ENCODE measurements at places on chromosomes 7 and 10.

GRCh38 chr10:53754596-53755250, 982.1 kb upstream of the MBL2 start:
- no peak for DNase-seq

GRCh38 chr10:12733271-12733670, 268.2 kb downstream of the CCDC3 start:
- DNase-seq = no peak

DNA sequence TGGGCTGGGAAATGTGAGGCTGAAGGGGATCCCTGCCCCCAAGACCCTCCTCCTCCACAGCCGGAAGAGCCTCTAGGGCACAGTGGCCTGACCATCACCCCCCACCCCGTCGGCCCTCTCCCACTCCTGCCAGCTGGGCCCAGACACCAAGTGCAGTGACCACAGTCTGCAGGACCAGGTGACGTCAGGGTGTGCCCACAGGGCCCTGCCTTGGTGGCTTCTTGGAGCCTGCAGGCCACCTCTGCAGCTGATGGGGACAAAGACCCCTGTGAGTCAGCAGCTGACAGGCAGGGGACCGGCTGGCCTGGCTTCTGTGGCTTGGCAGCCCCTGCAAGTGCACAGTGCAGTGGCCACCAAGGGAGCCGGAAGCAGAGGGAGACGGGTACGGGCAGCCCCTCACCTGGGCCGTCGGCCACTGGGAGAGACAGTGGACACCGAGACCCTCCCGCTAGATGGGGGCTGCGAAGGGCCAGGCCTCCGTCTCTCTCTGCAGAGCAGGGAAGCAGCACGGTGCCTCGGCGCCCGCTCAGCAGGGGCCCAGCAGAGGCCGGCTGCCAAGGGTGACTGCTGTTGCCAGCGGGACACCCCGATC, 274.6 kb downstream of the ELFN1 start:
- no peak for DNase-seq

DNA sequence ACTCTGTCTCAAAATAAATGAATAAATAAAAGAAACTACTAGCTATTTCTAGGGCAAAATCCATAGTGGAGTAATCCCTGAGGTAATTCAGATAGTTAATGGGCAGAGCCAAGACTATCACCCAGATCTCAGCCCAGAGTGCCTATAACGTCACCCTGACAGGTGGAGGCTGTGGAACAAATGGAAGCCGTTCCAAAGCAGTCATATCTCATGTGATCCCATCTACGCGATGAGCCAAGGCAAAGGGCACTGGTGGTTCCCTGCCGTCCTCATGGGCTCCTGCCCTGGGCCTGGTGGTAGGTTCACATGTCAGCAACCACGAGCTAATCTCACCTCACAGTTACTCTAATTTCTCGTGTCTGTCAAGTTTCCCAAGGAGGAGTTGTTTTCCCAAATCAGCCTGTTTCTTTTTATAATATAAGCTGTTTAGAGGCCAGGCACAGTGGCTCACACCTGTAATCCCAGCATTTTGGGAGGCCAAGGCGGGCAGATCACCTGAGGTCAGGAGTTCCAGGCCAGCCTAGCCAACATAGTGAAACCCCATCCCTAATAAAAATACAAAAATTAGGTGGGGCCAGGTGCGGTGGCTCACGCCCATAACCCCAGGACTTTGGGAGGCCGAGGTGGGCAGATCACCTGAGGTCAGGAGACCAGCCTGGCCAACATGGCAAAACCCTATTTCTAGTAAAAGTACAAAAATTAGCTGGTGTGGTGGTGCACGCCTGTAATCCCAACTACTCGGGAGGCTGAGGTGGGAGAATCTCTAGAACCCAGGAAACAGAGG, 22.5 kb upstream of the ASCC1 start:
- no peak for DNase-seq

DNA sequence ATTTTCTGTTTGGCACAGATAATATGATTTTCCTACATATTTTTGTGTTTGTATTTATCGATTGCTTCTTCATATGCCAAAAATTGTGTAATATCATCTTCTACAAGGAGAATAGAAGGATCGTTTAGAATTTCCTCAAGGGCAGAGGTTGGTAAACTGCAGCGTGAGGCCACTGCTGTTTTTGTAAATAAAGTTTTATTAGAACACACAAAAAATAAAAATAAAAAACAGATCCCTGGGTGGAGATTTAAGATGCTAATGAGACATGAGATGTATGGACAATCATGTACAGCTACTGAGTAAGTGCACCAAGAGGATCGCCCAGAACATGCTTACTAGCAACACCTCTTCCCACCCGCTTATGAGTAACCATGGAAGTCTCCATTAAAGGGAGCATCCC, 9.6 kb downstream of the LYZL2 start:
- no peak for DNase-seq

DNA sequence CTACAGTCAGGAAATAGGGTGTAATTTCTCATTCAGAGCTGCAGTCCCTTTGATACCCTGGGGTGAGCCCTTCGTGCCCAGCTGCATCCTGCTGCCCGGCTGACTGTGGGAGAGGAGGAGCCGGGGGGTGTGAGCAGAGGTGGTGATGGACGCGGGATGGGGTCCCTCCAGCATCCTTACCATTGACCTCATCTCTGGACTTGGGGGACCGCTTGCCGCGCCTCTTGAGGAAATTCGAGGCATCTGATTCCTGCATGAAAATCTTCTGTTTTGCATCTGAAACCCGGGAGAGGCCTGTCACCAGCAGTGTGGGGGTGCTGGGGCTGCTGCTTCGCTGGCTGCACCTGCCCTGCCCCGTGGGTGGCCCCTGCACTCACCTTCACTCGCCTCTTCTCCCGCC, 816 bp downstream of the UCMA start:
- DNase-seq = no peak

DNA sequence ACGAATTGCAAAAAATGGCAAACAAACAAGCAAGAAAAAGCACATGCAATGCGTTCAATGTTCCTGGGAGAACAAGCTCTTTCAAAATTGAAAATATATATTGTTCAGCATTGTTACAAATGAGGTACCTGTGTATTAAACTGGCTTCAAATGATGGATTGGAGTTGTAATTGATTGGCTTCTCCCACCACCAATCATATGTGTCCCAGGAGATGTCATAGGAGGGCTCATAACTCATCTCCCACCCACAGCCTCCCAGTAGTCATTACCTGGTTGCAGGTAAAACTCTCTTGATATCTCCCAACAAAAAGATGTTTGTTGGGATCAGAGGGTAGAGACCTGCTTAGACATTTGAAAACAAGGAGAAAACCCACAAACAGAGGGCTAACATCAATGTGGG, 302.9 kb downstream of the BAMBI start:
- DNase-seq = no peak

GRCh38 chr7:2710901-2711551, 23.0 kb downstream of the AMZ1 start:
- no peak for DNase-seq

- no peak for DNase-seq
Observed at GRCh38 chr7:44695756-44696155, 52.9 kb upstream of the ZMIZ2 start.

DNA sequence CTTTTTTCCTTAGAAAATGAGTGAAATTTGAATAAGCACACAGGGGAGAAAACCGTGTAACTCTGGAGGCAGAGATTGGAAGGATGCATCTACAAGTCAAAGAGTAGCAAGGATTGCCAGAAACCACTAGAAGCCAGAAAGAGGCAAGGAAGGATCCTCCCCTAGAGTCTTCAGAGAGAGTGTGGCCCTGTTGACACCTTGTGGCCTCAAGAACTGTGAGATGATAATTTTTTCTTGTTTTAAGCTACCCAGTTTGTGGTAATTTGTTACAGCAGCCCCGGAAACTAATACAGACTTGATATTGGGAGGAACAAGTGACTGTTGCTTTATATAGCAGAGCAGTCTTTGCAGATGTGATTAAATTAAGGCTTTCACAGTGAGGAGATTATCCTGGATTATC, 3.6 kb upstream of the GIMAP7 start:
- no peak for DNase-seq

GRCh38 chr10:94274142-94274787, 88.5 kb downstream of the NOC3L start:
- no peak for DNase-seq
